ENCODE measurements at places on chromosomes 1 and 21. TPM values are rescaled to one million over a fixed set of nuclear protein-coding genes. Genes with fewer than 3 reads are reported as not detected.

The ZNF436 gene
- 27.4 TPM for total RNA-seq

The S100A1 gene
- total RNA-seq: not detected

The RGS4 gene
- 12.0 TPM for total RNA-seq

The GPR25 gene
- total RNA-seq: not detected

The TMEM9 gene
- total RNA-seq: 33.7 TPM

The ATG4C gene
- total RNA-seq: 6.0 TPM

The TAL1 gene
- 47.3 TPM for total RNA-seq

The WNT4 gene
- 0.32 TPM for total RNA-seq

The LRRC52 gene
- total RNA-seq: not detected

The CLCA4 gene
- not detected for total RNA-seq

The LCE1B gene
- not detected for total RNA-seq

The BMP8B gene
- under 0.01 TPM for total RNA-seq

The MX1 gene
- 41.3 TPM for total RNA-seq

The F13B gene
- total RNA-seq: not detected

The NTMT2 gene
- total RNA-seq: not detected

The C4BPB gene
- not detected for total RNA-seq

The CFAP107 gene
- total RNA-seq: not detected

The HSD3B1 gene
- not detected for total RNA-seq

The KRTAP13-2 gene
- not detected for total RNA-seq

The ERRFI1 gene
- total RNA-seq: 8.3 TPM

The TRIM45 gene
- total RNA-seq: 1.3 TPM

The GOLT1A gene
- total RNA-seq: not detected

The KCNE1 gene
- total RNA-seq: under 0.01 TPM

The PTPRF gene
- total RNA-seq: 785 TPM

The PRDM16 gene
- under 0.01 TPM for total RNA-seq

The HTR6 gene
- total RNA-seq: not detected

The PDC gene
- total RNA-seq: not detected

The CD160 gene
- total RNA-seq: not detected

The SPRR5 gene
- not detected for total RNA-seq

The PPT1 gene
- total RNA-seq: 42.7 TPM

The LY9 gene
- total RNA-seq: not detected

The TNNT2 gene
- total RNA-seq: not detected

All from bladder microvascular endothelial cell (primary cell).